Stomach (tissue), 19 donors: ENCODE measurements at places on chromosomes 2 and 18. TPM values are rescaled to one million over a fixed set of nuclear protein-coding genes. Genes with fewer than 3 reads are reported as not detected.

GRCh38 chr2:145845207-145845894 is 1325.4 kb upstream of the ZEB2 start:
- H3K27ac ChIP-seq, result no peak overlapping the region

DNA sequence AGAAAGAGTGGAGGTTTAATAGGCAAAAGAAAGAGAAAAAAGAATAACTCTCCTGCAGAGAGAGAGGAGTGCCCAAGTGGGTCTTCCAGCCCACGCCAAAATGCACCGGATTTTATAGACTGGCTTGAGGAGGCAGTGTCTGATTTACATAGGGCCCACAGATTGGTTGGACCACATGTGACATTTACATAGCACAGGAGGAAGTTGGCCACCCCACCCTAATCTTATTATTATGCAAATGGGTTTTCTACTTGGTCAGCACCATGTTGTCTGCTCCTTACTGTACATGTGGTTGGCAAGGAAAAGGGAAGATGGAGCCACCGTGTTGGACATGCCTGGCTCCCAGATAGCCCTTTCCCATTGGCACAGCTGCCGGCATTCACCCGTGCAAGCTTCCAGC is 56.8 kb downstream of the SP110 start:
- no peak for DNase-seq
- H3K4me3 ChIP-seq, result no peak overlapping the region
- no peaks in the 10 kb centered on the region for H3K4me1 ChIP-seq
- H3K36me3 ChIP-seq, result peaks cover 9% of the 10 kb centered on the region

CCDC141 gene
- total RNA-seq, result 1.2 TPM

DNA sequence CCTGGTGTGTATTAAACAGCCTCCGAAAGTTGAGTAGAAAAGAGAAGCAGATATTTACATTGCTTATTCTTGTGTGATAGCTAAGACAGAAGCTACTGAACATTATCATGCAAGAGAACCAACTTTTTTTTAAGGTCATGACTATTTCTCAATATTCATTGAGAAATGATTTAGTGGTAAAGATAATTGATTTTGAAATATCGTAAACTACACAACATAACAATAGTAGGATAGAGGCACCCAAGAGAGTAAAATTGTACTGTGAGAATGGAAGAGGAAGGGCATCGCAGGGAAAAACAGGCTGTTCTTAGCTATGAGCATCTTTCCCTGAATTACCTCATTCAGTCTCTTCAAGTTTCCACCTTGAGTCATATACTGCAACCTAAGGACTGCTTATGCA is 25.2 kb downstream of the HRH4 start:
- DNase-seq, result no peak
- no peak overlapping the region for H3K4me3 ChIP-seq
- no peaks in the 10 kb centered on the region for H3K36me3 ChIP-seq
- H3K27me3 ChIP-seq, result no peaks in the 10 kb centered on the region

- no peaks in the 10 kb centered on the region for H3K27me3 ChIP-seq
- H3K4me1 ChIP-seq, result no peaks in the 10 kb centered on the region
- DNase-seq, result no peak
- H3K36me3 ChIP-seq, result no peaks in the 10 kb centered on the region
- H3K27ac ChIP-seq, result no peak overlapping the region
- no peak overlapping the region for H3K4me3 ChIP-seq
Measured at GRCh38 chr2:55391155-55391554, 28.5 kb downstream of the CCDC88A start.
